Dermis blood vessel endothelial cell (primary cell): ENCODE measurements at places on chromosomes 13 and 19. TPM values are rescaled to one million over a fixed set of nuclear protein-coding genes. Genes with fewer than 3 reads are reported as not detected.

The DDX39A gene
- total RNA-seq = 104 and 123 TPM in 2 replicates

The ZNF493 gene
- total RNA-seq = 10.8 and 11.9 TPM in 2 replicates

The ICAM5 gene
- 0.09 and 0.17 TPM in 2 replicates for total RNA-seq

The CYP4F12 gene
- not detected in 2 replicates for total RNA-seq

The UBE2L5 gene
- total RNA-seq = 0.05 TPM in 1 of 2 replicates, not detected in the other
